ENCODE measurements at places on chromosomes 7 and 10.

GRCh38 chr10:14374745-14375445 is 44.2 kb upstream of the FRMD4A start:
- no peak for DNase-seq

- no peak for DNase-seq
Observed at GRCh38 chr7:99108613-99109012, 35.3 kb downstream of the SMURF1 start.

GRCh38 chr10:64394744-64395143 is 873.5 kb downstream of the REEP3 start:
- no peak for DNase-seq

GRCh38 chr7:21142081-21142480 is 285.8 kb upstream of the SP4 start:
- no peak for DNase-seq

GRCh38 chr7:127535546-127536393 is 49.6 kb downstream of the GCC1 start:
- no peak for DNase-seq

- no peak for DNase-seq
Observed at GRCh38 chr7:15140431-15140830, 237.9 kb upstream of the DGKB start.

DNA sequence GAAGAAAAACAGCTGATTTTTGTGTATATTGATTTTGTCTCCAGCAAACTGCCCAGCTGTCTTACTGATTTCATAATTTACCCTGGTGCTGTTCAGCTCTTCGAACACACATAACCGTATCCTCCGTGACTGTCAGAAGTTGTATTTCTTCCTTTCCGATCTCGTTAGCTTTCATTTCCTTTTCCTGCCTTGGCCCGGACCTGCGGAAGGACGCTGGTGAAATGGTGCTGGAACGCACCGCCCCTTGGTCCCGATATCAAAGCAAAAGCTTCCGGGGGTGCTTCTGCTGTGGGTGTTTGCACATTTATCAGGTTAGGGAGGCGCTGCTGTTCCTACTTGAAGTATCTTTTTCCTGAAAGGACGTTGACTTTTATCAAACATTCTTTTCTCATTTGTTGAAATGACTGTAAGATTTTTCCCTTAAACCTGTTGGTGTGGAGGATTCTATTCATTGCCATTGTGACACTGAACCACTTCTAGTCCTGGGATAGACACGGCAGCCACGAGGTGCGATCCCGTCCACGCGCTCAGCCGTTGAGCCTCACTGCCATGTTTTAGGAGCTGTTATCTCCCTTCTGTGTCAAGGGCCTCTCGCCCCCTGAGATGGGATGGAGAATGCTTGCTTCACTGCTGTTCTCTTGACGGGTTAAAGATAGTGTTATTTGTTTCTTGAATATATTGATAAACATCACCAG is 72.6 kb downstream of the FOXL3 start:
- no peak for DNase-seq

GRCh38 chr7:148787571-148788295 is 89.0 kb downstream of the CUL1 start:
- no peak for DNase-seq

- DNase-seq: no peak
Observed at GRCh38 chr7:20438248-20438647, 107.5 kb downstream of the ITGB8 start.

DNA sequence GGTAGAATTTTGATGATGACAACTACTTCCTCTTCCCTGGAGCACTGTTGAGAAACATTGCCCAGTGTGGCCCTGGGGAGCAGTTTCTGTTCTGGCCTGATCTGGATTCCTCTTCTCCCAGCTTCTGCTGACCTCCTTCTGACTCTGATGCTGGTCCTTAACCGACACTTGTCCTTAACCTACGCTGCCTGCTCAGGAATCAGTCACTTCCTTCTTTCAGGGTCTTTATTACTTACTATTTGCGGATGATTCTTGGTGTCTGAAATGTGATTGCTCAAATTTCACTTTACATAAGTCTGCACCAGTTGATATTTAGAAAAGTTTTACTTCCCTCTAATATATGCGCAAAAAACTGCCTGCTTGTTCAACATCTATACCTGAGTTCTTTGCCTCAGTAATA is 164.1 kb downstream of the PTEN start:
- DNase-seq: no peak

DNA sequence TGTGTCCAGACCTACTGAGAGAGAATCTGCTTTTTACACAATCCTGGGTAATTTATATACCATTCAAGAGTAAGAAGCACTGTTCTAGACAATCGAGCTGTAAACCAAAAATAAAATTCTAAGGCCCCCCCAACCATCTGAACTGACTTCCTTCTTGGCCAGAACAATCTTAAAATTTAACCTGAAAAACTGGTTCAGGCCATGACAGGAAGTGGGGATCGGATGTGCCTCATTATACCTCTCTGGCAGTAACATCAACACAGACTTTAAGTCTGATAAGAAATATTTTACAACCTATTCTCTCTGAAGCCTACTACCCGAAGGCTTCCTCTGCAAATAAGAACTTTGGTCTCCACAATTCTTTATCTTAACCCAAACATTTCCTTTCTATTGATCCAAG is 75.2 kb upstream of the KIF5B start:
- no peak for DNase-seq

- DNase-seq: no peak
Observed at GRCh38 chr7:92010215-92010614, 69.6 kb downstream of the AKAP9 start.

GRCh38 chr7:94741179-94741578 is 85.2 kb upstream of the SGCE start:
- DNase-seq: no peak

DNA sequence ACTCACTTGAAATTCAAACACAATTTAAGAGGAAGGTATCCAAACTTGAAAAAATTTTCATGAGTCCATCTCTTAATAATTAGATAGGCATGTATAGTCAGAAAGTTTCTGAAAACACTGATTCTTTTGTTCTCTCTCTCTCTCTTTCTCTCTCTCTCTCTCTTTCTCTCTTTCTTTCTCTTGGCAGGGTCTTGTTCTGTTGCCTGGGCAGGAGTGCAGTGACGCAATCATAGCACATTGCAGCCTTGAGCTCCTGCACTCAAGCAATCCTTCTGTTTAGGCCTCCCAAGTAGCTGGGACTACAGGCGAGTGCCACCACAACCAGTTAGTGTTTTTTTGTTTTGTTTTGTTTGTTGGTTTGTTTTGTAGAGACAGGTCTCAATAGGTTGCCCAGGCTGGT is 59.3 kb downstream of the PRTFDC1 start:
- DNase-seq: no peak

GRCh38 chr7:20102982-20103381 is 114.2 kb downstream of the MACC1 start:
- DNase-seq: no peak

DNA sequence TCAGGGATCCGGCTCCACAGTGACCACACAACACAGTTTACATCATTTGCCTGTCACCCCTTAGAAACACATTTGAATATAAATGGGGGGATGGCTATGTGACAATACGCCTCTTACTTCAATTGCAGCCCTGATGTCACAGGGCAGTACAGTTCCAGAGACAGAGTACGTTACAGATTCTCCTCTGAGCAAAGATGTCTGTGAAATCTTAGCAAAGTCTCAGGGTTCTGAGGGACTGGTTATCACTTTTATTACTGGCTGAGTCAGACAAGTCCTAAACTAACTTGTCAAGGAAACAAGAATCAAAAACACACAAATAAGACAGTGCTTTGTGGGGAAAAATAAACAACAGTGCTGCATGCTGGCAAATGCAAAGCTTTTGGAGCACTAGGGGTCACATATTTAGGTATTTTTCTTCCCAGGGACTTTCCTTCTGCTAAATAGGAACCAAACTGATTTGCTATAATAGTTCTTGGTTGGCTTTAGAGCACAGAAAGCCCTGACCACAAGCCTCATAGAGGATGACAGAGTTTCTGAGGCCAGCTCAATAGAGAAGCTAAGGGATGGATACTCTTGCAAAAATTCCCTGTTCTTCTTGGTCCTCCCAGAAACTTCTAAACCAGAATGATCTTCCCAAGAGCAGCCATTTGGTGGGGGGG is 501.6 kb downstream of the GRID1 start:
- DNase-seq: no peak

DNA sequence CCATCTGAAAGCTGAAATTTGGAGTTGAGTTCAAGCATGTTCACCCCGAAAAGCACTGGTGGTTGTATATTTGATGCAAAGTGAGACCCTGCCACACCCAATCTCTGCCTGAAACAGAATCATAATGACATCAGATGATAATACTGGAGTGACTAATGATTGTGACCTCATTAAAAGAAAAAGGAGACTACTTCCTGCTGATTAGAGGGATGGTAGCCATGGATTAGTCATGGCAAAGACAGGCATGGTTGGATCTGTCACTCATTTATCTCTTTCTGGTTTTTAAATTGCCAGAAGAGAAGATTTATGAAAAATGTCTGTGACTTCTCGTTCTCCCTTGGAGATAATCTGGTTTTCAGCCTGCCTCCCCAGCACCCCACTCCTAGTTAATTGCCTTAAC is 101.2 kb downstream of the BAMBI start:
- DNase-seq: no peak

DNA sequence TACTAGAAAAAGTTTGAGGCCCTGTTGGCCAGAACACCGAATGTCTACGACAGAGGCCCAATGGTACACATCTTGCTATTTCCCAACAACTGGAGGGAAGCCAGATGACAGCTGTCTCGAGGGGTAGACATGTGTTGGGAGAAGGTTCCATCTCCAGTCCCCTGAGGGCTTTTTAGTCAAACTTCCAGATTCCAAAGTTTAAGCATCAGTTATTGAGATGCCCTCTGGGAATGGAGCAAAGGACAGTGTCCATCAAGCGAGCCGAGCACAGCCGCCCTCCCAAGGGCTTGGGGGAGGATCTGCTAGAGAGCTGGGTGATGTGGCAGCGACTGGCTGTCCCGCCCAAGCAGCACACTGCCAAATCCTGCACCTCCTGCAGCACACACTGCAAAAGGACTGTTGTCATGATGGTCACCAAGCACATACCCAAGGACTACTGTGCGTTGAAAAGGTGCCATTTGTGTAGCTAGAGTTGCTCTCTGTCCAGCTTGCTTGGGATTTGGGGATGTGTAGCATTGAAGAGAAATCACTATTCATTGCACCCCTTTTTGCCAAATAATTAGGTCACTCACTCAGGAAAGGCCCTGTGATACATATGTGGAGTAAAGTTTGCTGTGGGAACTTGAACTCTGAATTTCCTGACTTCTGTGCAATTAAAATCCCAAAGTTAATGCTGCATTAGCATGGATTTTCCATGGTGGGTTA is 164.6 kb downstream of the TRIL start:
- no peak for DNase-seq

DNA sequence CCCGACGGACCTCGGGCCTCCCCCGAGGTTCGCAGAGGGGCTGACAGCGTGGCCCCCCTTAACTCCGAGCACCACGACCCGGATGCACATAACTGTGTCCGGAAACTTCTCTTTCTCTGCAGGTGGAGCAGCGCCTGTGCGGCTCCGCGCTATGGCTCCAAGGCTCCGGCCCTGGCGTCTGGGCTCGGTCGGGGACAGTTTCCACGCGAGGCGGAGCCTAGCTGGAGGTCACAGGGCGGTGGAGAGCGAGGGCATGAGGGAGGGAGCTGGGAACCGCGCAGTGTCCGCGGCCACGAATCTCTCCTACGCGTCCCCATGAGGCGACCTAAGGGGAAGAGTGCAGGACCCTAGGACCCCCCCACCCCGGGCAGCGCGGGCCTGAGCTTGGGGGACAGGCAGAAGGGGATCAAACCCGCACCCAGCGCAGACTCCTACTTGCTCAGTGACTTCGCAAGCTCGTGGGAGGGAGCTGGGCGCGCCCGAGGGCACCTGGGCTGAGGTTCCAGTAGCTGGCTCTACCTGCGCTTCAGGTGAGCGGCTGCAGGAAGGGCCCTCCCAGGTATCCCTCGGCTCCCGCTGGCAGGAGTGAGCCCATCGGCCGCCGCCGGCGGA is 8.6 kb upstream of the MNX1 start:
- no peak for DNase-seq

DNA sequence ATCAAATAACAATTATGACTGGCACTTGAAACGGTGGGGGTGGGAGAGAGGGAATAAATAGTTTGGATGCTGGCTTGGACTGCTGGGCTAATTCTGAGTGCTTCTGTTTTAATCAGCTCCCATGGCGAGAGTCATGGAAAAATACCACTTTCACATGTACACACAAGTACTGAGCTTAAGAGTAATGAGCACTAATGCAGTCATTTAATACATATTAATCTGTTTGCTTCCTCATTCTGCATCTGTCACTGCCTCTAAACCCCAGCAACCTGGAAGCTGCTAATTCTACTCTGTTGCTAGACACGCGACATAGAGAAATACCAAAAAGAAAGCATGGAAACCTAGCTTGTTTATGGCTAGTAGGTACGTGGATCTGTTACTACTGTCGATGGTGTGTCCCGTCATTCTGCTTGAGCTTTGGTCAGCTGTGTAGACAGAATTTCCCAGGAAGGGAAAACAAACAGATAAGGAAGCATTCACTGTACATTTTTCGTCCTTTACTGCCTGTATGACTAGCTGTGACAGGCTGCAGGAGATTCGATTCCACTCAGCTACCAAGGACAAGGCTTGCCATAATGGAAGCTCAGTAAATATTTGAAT is 238.8 kb downstream of the BAMBI start:
- no peak for DNase-seq

DNA sequence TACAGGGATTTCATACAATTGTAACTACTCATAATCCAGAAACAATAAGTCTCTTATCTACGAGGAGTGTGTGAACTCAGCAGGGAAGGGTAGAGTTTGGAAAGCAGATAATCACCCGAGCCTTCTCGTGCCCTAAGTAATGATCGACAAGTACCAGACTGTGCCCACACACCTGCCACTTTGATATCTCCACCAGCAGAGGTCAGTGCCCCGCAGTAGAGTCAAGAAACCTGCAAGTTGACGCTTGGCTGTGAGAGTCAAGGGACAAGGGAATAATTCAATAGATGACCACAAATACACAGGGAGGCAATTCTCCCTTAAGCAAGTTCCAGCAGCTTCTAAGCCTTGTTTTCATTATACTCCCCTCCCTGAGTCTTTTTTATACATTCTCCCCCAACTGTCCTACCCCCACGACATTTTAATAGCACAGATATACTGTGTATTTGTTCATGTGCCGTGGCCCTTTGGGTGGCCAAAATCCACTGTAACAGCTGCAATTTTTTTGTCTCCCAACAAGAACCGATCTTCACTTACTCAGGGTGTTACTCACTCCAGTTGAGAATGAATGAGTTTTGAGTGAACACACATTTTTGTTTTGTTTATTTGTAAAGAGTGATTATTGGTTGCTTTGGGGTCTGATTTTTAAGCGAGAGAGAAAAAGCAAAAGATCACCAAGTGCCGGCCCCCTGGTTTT is 106.9 kb upstream of the RHEB start:
- DNase-seq: no peak

GRCh38 chr10:55398497-55398882 is 597.5 kb upstream of the PCDH15 start:
- DNase-seq: no peak

GRCh38 chr7:78742694-78743093 is 710.8 kb downstream of the MAGI2 start:
- DNase-seq: no peak

DNA sequence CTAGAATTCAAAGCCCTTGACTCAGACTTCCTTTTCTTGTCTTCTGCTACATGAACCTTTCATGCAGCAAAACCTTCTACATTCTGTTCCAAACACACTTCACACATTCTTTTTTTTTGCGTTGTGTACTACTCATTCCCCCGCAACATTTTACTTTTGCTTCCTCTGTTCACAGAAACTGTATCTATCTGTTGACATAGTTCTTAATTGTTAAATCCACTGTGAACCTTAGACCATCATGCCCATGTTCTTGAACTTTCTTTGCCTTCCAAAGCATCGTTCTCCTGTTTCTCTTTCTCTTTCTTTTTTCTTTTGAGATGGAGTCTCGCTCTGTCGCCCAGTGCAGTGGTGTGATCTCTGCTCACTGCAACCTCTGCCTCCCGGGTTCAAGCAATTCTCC is 14.2 kb downstream of the CCSER2 start:
- DNase-seq: no peak

Data from substantia nigra (tissue), 51 donors.